ENCODE measurements at places on chromosomes 4 and X.

GRCh38 chrX:136477026-136477425, 10.7 kb upstream of the BRS3 start:
- no peak for DNase-seq

- no peak for DNase-seq
These were observed 1174.0 kb downstream of the RAPGEF2 start for GRCh38 chr4:160276785-160277325.

GRCh38 chr4:25370242-25370641, 6.8 kb upstream of the ANAPC4 start:
- no peak for DNase-seq

DNA sequence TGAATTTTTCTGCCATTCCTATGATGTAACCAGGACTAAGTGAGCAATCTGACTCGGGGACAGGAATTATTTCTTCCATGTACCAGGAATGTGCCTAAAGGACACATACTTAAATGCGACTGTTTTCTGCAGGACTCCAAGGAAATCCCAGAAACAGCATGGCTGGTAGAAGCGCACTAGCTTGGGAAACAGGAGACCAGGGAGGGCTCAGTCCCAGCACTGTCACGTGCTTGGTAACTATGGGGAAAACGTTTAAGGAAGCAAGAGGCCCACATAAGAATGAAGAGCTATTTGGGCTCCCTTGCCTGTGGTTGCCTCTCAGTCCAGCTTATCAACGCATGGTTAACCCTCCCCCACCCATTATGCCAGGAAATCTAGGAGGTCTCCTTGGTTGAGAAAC, 19.6 kb downstream of the MPP1 start:
- DNase-seq: no peak

DNA sequence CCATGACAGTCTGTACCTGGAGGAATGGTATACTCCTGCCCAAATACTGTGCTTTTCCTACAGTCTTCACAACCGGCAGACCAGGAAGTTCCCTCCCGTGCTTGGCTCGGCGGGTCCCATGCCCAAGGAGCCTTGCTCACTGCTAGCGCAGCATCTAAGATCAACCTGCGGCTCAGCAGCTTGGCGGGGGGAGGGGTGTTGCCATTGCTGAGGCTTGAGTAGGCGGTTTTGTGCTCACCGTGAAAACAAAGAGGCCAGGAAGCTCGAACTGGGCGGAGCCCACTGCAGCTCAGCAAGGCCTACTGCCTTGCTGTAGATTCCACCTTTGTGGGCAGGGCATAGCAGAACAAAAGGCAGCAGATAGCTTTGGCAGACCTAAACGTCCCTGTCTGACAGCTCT, 152.7 kb downstream of the TEX11 start:
- DNase-seq: peak; percentile 10

DNA sequence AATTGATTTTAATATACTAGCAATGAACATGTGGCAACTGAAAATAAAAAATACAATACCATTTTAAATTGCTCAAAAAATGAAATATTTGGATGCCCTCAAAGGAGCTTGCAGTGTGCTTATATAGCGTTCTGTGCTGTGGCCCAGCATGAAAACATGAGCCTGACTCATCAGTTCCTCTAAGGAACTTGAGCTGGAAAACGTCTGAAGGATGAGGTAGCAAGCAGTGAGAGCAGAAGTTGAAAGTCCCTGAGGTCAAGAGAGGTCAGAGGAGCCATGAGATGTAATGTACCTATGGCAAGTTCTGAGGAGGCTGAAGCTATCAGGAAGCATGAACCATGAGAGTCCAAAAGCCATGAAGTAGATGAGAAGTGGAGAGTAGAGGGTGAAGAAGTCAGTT, 59.7 kb downstream of the HMGB3 start:
- no peak for DNase-seq

DNA sequence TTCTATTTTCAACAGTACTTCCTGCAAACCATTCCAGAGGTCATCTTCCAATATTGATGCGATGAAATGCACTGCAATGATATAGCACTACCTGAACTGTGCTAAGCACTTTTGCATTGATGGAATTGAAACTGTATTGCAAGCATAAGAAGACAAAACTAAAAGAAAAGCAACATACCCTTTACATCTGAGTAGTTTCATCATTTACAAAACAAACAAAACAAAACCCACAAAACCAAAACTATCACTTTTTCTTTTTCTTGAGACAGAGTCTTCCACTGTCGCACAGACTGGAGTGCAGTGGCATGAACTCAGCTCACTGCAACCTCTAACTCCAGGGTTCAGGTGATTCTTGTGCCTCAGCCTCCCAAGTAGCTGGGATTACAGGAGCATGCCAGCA, 120.1 kb upstream of the NAP1L5 start:
- DNase-seq: no peak

DNA sequence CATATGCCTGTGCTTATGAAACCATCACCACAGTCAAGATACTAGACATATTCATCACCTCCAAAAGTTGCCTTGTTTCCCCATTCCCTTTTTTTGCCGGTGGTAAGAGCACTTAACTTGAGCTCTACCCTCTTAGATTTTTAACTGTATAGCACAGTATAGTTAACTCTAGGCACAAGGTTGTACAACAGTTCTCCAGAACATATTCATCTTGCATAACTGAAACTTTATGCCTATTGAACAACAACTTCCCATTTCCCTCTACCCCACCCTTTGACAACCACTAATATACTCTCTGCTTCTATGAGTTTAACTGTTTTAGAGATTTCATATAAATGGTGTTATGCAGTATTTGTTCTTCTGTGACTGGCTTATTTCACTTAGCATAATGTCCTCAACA, 119.3 kb downstream of the ASB9 start:
- no peak for DNase-seq

DNA sequence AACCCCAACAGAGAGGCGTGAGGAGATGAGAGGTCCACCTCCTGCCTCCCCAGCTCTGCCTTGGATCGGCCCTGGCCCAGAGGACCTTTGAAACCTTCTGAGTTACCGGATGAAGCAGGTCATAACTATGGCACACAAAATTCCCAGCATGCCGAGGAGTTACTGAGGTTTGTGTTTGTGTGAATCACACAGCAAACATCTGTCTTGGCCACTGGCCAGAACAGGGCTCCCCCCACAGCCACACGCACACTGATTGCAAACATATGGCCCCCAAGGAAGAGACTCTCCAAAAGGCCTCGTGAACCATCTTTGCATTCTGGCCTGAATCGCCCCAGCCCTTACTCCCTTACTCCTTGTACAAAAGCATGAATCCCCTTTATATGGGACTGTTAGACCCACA, 18.9 kb downstream of the RPS4X start:
- no peak for DNase-seq

GRCh38 chr4:121824171-121824527, 466 bp upstream of the CCNA2 start:
- DNase-seq: no peak

- DNase-seq: no peak
These were observed 98.5 kb downstream of the JADE1 start for GRCh38 chr4:128907981-128908380.

DNA sequence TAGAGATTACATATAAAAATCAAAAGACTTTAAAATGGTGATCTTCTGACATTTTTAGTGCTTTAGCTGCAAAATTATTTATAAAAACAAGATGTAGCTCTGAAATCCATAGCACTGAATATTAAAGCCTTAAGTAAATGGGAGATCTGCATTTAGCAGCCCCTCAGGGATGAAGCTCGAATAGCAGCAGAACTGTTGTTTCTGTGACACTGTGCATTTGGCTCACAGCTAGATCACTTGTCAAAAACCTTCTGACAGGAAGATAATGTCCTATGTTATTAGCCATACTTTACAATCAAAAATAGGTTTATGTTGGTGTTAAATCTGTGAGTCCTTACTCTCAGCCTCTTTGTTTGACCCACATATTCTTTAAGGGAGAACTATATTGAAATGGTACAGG, 14.1 kb upstream of the PYURF start:
- no peak for DNase-seq

GRCh38 chrX:7132335-7133049, 15.0 kb upstream of the STS start:
- no peak for DNase-seq

GRCh38 chr4:4990329-4990728, 28.9 kb downstream of the CYTL1 start:
- no peak for DNase-seq

- DNase-seq: no peak
These were observed 4.3 kb upstream of the TLR6 start for GRCh38 chr4:38860788-38861424.

GRCh38 chrX:69021141-69021960, 143.9 kb downstream of the PJA1 start:
- DNase-seq: no peak

- no peak for DNase-seq
These were observed 95.7 kb upstream of the NKX1-1 start for GRCh38 chr4:1501754-1502500.

GRCh38 chr4:4344915-4345527, 41.9 kb upstream of the NSG1 start:
- DNase-seq: no peak

GRCh38 chr4:105182211-105182610, 35.5 kb downstream of the TET2 start:
- no peak for DNase-seq

DNA sequence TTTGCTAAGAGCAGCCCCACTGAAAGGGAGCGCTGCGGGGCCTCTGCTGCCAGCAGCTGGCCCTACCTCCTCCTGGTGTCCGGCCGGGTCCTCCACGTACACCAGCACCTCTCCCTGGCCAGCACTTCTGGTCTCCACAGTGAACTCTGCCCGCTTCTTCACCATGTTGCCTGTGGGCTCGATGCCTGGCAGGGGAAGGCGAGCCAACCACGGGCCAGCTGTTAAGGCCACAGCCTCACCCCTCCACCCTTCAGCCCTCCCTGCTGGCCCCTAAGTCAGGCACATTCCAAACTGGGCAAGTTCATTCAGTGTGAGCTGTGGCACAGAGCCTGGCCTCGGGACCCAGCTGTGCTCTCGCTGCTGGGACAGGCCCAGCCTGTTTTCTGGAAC, 7.8 kb downstream of the FLNA start:
- DNase-seq: no peak

DNA sequence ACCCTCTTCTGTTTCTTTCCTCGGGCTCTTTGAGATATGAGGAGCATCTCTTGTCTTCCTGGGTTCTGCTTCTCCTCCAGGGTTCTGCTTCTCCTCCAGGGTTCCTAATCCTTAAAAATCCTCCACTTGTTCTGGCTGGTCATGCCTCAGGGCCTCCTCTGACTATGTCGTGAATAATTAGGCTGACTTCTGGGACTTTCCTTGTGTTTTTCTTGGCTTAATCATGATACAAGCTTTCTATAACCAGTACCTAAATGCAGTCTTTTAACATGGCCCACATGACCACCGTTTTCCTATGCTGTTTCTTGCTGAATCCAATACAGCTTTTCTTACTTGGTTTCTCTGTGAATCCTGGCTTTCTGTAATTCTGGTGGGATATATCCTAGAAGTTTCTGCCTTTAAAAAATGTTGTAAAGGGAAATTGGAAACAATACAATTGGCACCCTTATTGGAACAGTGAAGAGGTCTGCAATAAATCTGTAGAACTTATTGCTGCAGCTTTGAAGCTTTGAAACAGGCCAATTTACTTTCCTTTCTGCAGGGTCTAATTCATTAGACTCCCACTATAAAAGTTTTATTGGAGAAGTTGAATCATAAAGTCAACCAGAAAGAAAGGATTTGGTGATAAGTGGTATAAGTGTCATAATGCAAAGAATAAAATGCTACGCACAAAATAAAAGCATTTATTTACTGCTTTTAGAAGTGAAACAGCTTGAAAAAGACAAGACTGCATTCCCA, 213.1 kb downstream of the UGT8 start:
- no peak for DNase-seq

- DNase-seq: no peak
These were observed 32.1 kb upstream of the MAGEA8 start for GRCh38 chrX:149848855-149849254.
